HFFc6 (cell line): ENCODE measurements at places on chromosomes 6 and 20.
A peak's percentile ranks its signal among the peaks of the same experiment; 100 is the strongest.

DNA sequence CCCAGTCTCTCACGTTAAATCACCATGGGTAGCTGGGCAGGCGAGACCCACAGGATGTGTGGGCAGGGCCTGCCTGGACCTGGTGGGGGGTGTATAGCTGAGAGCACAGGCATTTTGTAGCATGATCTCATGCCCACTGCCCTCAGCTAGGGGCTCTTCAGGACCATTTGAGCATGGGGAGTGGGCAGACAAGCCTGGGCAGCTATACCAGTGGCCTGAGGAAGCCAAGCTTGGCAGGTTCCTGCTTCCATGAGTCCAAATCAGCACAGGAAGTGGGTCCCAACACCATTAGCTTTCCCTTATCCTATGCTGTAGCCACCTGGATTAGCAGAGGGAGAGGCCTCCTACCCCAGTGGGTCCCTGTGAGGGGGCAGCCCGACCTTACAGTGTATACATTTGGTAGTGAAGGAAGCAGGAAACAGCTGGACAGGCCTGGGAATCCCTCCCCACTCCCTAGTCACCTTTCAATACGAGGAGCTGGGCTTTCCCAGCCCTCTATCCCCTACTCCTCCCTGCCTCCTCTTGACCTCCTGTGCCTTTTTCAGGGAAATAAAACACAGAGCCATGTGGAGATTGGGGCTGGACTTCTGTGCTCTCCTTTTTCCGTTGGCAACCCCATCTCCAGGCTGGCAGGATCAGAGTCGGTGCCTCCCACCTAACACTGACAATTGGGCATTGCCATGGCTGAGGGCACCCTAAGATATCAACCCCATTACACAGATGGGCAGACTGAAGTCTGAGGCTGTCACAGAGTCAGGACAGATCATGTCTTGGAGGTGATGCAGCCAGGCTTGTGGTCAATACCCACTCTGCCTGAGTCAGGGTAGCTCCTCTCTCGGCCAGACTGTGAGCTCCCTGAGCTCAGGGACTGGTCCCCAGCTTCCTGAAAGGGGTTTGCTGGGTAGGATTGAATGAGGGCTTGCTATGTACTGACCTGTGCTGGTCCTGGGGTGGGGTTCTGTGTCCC is 59.8 kb downstream of the MRPL14 start:
- no peak for DNase-seq

DNA sequence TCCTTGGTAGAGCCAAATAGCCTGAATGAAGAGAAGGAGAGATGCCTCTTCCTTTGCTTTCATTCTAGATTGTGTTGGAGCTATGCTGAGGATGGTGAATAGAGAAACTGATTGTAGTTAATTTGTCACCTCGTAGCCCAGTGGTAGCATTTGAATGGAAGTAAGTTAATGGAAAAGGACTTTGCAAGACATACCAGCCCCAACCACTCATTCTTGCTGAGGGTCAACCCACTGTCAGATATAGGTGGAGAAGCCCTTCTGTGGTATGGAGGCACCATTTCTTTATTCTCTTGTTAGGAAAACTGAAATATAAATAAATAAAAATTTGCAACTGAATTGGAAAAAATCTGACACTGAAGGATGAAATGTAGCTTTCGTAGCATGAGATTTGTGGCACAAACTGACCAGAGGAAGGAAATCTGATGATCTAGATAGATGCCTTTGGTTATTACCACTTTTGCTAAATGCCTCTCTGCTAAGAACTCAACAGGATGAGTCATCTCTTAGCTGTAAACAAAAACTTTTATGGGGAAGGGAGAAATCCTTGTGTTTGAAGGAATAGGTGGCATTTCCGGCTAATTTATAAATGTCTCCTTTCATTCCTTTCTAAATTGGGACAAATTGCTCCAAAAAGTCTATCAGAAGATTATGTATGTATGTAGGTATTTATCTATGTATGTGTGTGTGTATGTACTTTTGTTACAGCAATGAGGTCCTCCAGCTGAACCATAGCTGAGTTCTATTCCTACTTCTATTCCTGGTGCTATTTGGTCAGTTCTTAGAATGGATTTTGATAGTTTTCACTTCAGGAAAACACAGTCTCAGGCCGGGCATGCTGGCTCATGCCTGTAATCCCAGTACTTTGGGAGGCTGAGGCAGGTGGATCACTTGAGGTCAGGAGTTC is 76.5 kb upstream of the SUPT3H start:
- DNase-seq, result peak; percentile 84

- DNase-seq, result no peak
Observed at GRCh38 chr6:43359831-43360230, 9.6 kb downstream of the ZNF318 start.

DNA sequence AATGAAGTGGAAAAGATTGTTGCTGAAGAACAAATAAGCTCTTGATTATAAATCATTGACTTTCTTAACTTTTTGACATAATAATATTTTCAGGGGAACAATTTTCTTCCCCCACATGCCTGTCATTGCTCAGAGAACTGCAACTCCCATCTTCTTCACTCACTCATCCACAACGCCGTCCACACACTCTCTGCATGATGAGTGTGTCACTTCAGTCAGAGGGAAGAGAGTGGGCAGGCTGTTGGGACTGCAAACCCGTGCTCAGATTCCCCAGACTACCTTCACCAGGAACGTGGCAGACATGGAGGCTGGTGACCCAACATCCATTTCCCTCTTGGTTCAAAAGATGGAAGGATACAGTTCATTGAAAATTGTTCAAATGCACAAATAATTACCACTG is 650.8 kb downstream of the PRKN start:
- DNase-seq, result no peak

GRCh38 chr6:161104966-161105365 is 113.4 kb downstream of the MAP3K4 start:
- no peak for DNase-seq

GRCh38 chr20:50389438-50389807 is 120.8 kb upstream of the PTPN1 start:
- no peak for DNase-seq

DNA sequence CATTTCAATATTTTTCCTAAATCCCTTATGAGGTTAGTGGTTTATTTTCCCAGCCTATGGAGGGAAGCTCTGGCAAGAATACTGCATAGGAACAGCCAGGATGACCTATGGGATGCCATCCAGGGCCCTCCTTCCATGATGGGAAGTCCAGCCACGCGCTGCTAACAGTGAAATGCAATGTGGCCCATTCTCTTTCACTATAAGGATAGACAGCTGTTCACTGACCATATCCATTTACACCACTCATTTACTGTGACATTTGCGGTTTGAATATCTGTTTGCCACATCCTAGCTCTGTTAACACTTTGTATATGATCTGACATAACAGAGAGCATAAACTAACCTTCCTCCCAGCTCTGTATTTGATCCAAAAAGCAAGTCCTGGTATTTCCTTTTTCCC is 471.7 kb downstream of the CBLN4 start:
- DNase-seq, result no peak

DNA sequence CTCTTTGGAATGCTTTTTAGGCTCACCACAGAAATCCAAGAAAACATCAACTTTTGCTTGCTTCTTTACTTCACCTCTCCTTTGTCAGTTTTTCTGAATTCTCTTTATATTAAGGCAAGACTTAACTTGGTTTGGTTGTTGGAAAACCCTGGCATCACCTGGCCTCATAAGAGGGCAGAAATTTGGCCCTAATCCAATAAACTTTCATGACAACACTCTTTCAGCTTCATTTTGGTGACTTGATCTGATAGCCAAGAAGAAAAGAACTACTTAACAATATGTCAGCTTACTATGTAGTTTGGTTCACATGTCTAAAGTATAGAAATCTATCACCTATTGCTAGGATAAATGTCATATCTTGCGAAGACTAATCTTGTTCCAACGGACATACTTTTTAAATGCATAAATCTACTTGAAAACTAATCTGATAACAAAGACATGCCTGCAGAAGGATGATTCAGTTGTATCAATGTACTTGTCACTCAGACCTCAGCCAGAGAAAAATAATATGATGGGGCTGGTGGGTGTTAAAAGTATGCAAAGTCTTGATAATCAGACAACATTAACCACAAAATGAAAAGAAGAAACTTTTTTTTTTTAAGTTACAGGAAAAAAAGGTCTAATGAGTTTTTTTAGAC is 19.3 kb upstream of the HBS1L start:
- DNase-seq, result no peak
